ENCODE measurements at places on chromosomes 6 and 20. TPM values are rescaled to one million over a fixed set of nuclear protein-coding genes. Genes with fewer than 3 reads are reported as not detected.

Gene FAM50B
- polyA plus RNA-seq: 9.3 TPM

Gene PDE7B
- 1.3 TPM for polyA plus RNA-seq

Gene MCM8
- 6.0 TPM for polyA plus RNA-seq

Gene IDH3B
- polyA plus RNA-seq: 120 TPM

Gene HSPA1B
- polyA plus RNA-seq: 130 TPM

Gene UBD
- polyA plus RNA-seq: 17.0 TPM

Gene PPIL6
- polyA plus RNA-seq: 0.76 TPM

Gene IL17F
- not detected for polyA plus RNA-seq

Gene TNFRSF6B
- polyA plus RNA-seq: 1.9 TPM

Gene PRICKLE4
- polyA plus RNA-seq: 0.89 TPM

Gene DZANK1
- polyA plus RNA-seq: 0.54 TPM

Gene TP53TG5
- not detected for polyA plus RNA-seq

Gene XKR7
- polyA plus RNA-seq: 0.37 TPM

Gene POM121L2
- not detected for polyA plus RNA-seq

All from small intestine (tissue), 16 donors.